Stimulated activated CD8-positive, alpha-beta memory T cell treated with anti-CD3 and anti-CD28 coated beads, Interleukin-2, amount 100 ng/mL, for 1 hour (primary cell): ENCODE measurements at places on chromosomes 16 and 17.
A peak's percentile ranks its signal among the peaks of the same experiment; 100 is the strongest.

DNA sequence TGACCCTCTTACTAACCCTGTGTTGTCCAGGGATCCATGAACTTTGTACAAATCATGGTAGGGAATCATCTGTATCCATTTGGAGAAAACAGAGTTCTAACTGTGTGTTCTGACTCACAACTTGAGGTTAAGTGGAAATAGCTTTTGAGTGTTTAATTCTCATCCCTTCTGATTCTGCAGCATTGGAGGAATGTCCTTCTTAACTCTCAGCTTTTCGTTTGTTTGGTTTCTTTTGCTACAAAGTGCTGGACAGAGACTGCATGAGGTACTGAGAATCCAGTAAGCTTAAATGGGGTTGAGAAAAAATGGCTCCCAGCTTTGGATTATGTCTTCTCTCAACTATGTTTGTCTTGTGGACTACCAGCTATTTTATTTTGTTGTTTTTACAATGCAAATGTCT is 352.1 kb upstream of the KIF2B start:
- no peak for DNase-seq

DNA sequence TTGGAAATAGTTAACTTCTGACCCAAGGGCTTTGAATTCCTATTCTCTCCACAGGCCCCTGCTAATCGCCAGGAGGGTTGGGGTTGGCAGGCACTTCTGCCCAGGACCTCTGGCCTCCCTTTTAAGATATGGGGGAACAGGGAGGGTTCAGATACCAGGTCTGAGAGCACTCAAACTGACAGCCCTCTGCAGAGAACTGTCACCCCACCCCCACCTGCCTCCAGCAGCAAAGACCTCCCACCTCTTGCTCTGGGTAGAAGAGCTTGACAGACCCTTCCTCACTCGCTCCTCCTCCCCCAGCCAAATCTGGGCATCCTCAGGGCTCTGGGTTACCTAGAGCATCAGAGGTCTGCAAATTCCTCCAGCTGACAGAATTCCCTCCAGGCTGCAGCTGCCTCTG is 11.6 kb downstream of the CDH3 start:
- DNase-seq = no peak

GRCh38 chr16:4454623-4455022 is 19.8 kb downstream of the NMRAL1 start:
- DNase-seq = no peak

- no peak for DNase-seq
Measured at GRCh38 chr17:75853433-75853832, 1.7 kb downstream of the WBP2 start.

DNA sequence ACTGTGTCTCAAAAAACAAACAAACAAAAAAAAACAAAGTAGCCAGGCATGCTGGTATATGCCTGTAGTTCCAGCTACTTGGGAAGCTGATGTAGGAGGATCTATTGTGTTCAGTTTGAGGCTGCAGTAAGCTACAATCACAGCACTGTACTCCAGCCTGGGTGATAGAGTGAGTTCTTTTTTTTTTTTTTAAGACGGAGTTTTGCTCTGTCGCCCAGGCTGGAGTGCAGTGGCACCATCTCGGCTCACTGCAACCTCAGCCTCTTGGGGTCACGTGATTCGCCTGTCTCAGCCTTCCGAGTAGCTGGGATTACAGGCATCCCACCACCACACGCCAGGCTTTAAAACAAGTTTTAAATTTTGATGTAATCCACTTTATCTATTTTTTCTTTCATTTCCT is 80.2 kb upstream of the STAC2 start:
- DNase-seq = no peak

DNA sequence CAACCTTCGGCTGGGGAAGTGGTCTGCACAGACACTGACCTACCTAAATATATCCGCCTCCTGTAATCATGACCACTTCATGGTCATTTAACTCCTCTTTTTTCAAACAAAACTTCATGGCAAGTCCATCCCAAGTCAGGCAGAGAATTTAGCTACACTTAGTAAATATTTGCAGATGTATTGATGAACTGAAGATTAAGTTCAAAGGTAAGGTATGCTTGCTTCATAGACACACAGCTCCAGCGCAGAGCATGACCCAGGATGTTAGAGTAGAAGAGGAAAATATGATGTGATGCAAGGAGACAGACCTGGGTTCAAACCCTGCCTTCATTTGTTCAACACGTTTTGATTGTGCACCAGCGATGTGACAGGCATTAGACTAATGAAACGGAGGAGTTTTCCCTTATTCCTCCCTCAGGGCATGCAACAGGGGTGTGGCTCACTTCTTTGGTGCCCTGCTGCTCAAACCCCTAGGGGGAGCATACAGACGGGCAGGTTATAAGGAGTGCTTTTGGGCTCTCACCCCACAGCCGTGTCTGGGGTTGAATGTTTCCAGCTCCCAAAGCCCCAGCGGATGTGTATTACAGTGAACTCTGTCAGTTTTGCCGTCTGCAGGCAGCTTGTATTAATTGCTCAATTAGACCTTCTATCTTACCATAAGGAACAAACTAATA is 23.9 kb upstream of the CLEC3A start:
- no peak for DNase-seq

- DNase-seq = no peak
Measured at GRCh38 chr17:39027455-39028035, 60.3 kb upstream of the FBXO47 start.

DNA sequence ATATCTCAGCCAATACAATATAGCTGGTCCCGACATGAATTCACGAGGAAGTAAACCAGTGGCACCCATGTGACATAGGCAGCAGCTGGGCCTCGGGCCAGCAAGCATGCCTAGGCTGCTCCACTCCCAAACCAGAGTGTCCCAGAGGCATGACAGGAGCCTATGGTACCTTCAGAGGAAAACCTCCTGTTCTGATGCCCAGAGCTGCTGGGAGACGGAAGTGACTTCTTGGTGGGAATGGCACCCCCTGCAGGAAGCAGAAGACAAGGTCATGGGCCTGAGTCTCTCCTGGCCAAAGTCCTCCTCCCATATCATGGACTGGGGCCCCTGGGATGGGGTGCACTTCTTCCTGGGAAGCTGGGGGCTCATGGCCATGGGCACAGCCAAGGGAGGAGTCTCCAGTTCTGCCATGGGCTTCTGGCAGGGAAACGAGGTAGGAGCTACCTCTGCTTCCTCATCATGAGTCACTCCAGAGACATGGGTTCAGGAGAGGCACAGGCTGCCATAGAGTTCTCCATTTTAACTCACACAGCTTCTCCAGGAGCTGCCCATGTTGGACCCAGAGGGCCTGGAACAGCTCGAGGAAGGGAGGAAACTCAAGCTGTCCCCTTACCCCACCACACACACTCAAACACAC is 13.4 kb downstream of the FBF1 start:
- DNase-seq = no peak

DNA sequence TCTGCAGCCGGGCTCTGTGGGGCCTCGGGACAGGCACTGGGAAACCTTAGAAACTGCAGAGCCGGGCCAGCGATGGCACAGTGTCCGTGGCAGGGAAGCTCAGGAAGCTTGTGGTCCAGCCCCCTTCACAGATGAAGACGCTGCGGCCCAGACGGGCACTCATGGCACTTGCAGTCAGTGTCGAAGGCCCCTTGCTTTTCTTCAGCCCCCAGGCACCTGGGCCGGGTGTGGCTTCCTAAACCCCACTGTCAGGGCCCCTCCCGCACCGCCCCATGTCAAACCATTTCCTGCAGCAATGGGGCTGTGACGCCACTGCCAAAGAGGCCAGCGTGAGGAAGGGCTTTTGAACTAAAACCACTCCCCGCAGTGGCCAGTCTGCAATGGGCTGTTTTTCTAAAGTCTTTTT is 164.0 kb downstream of the LAT start:
- DNase-seq = peak; percentile 46

GRCh38 chr17:10744501-10745000 is 14.7 kb upstream of the TMEM220 start:
- DNase-seq = no peak

- no peak for DNase-seq
Measured at GRCh38 chr16:77782694-77783093, 5.7 kb upstream of the VAT1L start.

DNA sequence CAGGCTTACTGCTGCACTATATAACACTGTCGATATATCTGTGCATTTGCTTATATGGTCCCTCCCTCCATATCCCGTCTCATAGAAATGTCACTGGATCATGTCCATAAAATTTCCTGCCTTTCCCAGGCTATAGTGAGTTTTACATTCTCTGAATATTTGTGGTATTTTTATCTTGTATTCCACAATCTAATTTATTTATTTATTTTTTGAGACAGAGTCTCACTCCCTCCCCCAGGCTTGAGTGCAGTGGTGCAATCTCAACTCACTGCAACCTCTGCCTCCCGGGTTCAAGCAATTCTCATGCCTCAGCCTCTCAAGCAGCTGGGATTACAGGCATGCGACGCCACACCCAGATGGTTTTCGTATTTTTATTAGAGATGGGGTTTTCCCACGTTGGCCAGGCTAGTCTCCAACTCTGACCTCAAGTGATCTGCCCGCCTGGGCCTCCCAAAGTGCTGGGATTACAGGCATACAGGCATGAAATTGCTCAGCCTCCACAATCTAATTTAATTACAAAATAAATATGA is 12.9 kb downstream of the TRIM37 start:
- no peak for DNase-seq

GRCh38 chr16:69166221-69166833 is 20.6 kb upstream of the SNTB2 start:
- DNase-seq = peak; percentile 10

DNA sequence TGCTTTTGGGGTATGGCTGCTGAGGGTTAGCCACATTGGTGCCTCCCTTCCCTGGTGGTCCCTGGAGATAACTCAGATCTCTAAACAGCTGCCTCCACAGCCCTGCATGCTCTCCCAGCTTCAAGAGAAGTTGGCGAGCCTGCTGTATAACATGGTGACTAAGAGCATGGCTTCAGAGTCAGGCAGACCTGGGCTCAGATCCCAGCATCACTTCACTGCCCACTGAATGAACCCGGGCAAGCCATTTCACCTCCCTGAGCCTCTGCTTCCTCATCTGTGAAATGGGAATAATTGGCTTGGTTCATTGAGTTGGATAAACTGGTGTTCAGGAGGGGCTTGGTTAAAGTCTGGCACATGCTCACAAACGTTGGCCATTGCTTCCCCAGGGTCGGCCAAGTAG is 16.6 kb downstream of the KIF1C start:
- no peak for DNase-seq

- DNase-seq = no peak
Measured at GRCh38 chr17:46027048-46027975, 28.3 kb downstream of the STH start.

DNA sequence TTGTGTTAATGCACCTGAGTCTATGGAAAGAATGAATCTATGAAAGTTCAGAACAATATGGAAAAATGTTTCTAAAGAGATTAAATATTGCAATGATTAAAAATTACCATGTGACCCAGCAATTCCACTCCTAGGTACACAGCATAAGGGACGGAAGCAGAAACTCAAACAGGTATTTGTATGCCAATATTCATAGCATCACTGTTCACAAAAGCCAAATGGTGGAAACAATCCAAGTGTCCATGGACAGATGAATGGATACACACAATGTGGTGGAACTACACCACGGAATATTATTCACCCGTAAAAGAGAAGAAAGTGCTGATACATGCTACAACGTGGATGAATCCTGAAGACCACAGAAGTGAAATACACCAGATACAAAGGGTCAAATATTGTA is 37.7 kb downstream of the VPS53 start:
- DNase-seq = no peak

DNA sequence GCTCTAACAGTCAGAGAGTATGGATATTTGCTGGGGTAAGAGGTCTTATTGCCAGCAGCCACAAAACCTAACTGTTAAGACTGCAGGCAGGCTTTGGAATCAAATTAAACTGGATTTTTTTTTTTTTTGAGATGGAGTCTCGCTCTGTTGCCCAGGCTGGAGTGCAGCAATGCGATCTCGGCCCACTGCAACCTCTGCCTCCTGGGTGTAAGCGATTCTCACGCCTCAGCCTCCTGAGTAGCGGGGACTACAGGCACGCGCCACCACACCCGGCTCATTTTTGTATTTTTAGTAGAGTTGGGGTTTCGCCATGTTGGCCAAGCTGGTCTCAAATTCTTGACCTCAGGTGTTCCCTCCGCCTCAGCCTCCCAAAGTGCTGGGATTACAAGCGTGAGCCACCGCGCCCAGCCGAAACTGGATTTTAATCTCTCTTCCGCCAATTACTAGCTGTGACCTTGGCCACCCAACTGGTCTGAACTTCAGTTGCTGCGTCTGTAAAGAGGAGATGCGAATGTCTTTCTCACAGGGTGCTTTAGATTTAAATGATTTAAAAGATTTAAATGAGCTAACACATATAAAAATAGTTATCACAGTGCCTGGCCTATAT is 842 bp downstream of the MRPL10 start:
- DNase-seq = no peak

DNA sequence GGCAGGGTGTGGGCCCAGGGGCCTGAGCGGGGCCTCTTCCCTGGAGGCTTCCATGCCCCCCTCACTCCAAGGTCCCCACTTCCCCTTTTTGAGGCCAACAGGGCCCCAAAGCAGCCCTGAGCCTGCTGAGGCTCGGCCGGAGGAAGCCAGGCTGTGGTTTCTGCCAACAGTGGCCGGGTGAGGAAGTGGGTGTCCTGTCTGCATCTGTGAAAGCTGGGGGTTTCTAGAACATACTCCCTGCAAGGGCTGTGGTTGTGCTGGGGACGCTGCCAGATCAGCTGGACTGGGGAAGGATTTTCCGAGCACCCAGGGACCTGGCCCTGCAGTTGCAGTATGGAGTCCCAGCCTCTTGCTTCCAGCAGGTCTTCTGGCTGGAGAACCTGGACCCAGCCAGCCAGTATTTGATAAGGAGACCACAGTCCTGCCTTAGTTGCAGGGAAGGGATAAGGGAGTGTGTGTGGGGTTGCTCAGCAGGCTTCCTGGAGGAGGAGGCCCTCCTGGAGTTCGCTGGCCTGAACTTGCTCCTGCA is 15.7 kb downstream of the ADCY7 start:
- DNase-seq = peak; percentile 50

DNA sequence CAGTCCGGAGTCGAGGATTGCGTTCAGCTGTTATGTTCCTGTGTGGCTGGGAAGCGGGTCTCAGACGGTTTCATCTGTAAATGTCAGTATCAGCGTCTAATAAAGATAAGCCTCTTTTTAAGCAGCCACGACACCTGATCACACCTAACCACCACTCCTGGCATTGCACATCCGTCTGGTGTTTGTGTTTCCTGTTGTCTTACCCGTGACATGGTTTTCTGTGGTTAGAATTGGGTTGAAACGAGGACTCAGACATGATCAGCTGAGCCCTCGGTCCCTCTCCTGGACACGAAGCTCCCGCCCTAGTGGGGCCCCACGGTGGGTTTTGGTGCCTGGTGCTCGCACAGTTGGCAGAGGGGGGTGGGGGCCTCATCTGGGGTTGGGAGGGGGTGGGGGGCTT is 18.3 kb downstream of the CPNE7 start:
- DNase-seq = no peak

- DNase-seq = no peak
Measured at GRCh38 chr17:17740615-17741348, 59.5 kb downstream of the RAI1 start.

- no peak for DNase-seq
Measured at GRCh38 chr16:2022723-2023091, 3.1 kb downstream of the NPW start.

- DNase-seq = no peak
Measured at GRCh38 chr17:42704490-42704836, 22.1 kb downstream of the CNTNAP1 start.

GRCh38 chr17:31674717-31675349 is 184.2 kb downstream of the COPRS start:
- DNase-seq = no peak
